ENCODE measurements at places on chromosomes 12 and 14.

GRCh38 chr14:29465095-29465494 lies 462.6 kb downstream of the PRKD1 start:
- DNase-seq = no peak

GRCh38 chr12:11756022-11756421 lies 106.5 kb downstream of the ETV6 start:
- DNase-seq = no peak

DNA sequence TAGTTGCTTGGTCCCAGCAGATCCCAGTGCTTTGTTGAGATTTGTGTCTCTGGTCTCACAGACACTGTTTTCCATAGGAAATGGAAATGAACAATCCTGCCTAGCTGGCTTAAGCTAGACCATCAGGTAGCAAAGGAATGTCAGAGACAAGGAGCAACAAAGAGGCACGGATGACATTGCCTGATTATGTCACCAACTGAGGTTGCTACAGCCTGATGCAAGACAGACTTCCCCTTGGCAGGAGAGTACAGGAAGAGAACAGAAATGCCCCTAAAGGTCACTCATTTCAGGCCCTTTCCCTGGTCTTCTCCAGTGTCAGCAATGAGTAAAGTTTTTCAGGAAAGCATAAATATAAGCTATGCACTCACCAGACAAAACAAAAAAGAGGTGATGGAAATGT lies 2.0 kb upstream of the PRB2 start:
- no peak for DNase-seq

- no peak for DNase-seq
These were observed 105.3 kb upstream of the BCAT1 start for GRCh38 chr12:25054076-25054782.

DNA sequence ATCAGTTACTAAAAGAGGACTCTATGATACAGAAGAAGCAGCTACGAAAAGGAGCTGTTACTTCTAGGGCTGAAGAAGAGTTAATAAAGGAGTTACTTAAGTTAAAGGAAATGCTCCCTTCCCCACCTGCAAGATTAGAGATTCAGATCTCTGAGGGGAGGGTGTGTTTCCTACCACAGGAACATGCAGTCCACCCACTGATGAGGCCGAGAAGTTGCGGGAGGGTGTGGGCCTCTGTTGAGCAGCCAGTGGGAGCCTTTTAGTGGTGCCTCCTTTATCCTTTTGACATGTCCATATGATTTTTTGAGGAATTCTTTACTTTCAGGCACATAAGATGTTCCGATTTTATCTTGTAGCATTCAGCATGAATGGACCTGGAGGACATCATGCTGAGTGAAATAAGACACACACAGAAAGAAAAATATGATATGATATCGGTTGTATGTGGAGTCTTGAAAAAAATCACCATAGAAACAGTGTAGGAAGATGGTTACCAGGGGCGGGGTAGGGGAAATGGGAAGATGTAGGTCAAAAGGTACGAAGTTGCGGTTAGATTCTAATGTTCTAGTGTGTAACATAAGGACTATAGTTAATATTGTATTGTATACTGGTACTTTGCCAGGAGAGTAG lies 4.4 kb upstream of the M6PR start:
- no peak for DNase-seq

DNA sequence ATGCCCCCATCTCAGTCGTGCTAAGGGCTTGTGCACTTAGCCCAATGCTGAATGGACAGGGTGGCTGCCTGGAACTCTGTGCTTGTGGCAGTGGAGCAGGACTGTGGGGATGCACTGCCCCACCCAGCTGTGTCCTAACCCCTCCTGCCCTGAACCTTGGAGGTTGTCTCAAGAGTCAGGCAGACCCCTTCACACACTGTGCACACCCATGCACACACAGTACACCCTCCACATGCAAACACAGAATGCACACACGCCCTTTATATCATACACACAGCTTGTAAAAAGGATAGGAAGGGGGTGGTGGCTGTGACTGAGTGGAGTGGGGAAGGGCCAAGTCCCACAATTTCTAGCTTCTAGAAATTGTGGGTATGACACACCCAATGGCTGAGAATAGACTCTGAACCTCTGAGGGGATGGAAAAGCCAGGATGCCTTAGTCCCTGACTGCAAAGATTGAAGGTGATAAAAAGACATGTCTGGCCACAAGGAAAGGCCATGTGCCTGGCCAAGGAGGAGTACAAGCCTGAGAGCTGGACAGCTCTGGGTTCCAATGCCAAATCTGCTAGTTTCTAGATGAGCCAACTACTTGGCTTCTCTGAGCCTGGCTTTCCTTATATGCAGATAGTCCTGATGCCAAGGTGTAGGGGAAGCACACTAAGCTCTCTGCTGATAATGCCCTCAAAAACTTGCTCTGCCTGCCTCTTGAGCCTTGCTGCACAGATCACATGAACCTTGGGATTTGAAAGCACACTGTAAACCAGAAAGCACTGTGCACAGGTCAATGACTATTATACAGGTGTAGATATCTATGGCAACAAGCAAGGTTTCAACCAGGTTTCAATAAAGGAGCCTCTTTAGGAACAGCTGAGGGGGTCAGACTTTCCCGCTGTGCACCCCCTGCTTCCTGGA lies 8.4 kb downstream of the KRT8 start:
- no peak for DNase-seq

DNA sequence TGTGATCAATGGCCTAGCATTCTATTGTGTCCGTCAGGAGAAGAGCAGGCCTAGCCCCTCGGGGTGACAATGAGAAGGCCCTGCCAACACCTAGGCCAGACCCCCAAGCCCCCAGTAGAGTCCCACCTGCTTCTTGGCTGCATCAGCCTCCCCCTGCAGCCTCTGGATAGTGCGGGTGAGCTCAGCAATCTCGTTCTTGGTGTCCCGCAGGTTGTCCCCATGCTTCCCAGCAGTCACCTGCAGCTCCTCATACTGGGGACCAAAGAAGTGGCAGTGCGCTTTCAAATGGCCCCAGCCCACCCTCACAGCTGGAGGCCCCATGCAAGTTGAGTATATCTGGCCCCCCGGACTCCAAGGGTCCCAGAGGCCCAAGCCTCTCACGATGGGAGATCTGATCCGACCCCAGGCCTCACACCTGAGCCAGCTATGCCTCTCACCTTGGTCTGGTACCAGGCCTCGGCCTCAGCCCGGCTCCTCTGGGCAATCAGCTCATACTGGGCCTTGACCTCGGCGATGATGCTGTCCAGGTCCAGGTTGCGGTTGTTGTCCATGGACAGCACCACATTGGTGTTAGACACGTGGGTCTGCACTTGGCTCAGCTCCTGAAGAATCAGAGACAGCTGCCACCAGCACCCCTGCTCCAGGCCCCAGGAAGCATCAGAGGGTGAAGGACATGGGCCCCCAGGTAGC lies 10.0 kb upstream of the KRT4 start:
- DNase-seq = no peak

- peak; percentile 50 for DNase-seq
These were observed 11.5 kb downstream of the FOXA1 start for GRCh38 chr14:37583358-37584210.

DNA sequence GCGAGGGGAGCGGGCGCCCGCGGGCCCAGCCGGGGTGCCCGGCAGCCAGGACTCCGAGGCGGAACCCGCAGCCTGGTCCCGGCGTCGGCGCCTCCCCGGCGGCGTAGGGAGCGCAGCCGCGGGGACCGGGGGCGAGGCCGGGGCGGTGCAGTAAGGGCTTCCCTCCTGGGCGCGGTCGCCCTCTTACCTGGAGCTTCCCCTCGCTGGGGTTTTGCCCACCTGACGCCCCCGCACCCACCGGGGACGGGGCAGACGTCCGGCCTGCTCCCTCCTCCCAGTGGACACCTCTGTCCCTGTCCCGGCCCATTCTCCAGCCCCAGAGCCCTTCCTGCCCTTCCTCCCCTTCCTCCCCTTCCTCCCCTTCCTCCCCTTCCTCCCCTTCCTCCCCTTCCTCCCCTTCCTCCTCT lies 413 bp upstream of the TUBA1C start:
- DNase-seq = no peak

DNA sequence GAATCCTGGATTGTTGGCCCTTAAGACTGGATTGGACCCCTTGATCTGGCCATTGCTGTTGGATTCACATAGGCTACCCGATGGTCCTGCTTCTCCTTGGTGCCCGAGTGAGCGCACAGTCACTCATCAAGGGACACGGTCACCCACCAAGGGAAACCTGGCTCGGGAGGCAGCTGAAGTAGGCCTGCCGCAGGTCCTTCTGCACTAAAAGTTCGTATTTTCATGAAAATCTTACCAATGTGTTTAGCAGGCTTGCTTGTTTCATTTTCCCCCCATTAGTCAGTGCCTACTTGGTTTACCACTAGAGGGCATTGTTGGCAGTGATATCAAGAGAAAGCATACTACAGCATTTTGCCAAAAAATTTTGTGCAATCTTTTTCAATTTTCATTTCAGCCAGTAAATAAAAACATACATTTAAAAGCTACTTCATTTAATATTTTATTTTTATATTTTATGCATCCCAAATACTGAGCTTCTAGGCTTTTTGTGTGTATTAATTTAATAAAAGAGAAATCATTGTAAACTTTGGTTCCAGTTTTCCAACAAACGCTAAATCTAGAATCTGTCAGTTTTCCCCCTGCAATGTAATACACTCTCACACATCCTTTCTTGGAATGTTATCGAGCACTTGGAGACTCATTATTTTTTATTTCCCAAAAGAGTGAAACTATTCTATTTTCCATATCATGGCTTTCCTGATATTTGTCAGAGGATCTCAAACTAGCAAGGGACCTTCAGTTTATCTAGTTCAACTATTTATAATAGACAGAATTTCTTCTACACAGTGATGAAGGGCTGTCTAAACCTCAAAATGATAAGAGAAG lies 116.7 kb downstream of the LMNTD1 start:
- DNase-seq = peak; percentile 47

GRCh38 chr14:95134304-95134933 lies 22.9 kb downstream of the DICER1 start:
- no peak for DNase-seq

DNA sequence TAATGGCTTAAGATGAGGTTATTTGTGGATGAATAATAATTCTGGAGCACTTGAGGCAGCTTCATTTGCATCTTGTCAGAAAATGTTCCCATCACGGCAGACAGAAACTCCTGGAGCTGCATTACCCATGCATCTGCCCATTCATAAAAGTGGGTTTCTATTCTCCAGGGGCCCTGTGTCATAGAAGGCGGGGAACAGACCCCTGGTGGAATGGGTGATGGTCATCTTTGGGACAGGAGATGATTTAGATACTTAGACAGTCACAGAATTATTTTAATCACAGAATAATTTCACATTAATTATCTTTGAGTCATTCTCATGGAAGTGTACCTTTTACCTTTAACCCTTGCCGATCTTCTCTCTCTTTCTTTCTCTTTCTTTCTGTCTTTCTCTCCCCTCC lies 980.7 kb upstream of the TMEM132C start:
- DNase-seq = no peak

- DNase-seq = no peak
These were observed 9.8 kb downstream of the ZNF385A start for GRCh38 chr12:54374562-54375258.

GRCh38 chr12:42539696-42540095 lies 49.9 kb downstream of the PRICKLE1 start:
- no peak for DNase-seq

- DNase-seq = no peak
These were observed 34.3 kb downstream of the GALNT9 start for GRCh38 chr12:132295101-132295526.

GRCh38 chr14:86022031-86022629 lies 492.2 kb downstream of the FLRT2 start:
- no peak for DNase-seq

- DNase-seq = no peak
These were observed 25.3 kb downstream of the HRK start for GRCh38 chr12:116855744-116856470.

GRCh38 chr14:55667801-55668200 lies 87.8 kb downstream of the KTN1 start:
- DNase-seq = no peak

- no peak for DNase-seq
These were observed 67.1 kb upstream of the SRSF5 start for GRCh38 chr14:69699748-69700303.

GRCh38 chr14:100659345-100660001 lies 67.2 kb upstream of the DLK1 start:
- DNase-seq = no peak

GRCh38 chr14:23478109-23478759 lies 8.7 kb downstream of the NGDN start:
- DNase-seq = no peak

DNA sequence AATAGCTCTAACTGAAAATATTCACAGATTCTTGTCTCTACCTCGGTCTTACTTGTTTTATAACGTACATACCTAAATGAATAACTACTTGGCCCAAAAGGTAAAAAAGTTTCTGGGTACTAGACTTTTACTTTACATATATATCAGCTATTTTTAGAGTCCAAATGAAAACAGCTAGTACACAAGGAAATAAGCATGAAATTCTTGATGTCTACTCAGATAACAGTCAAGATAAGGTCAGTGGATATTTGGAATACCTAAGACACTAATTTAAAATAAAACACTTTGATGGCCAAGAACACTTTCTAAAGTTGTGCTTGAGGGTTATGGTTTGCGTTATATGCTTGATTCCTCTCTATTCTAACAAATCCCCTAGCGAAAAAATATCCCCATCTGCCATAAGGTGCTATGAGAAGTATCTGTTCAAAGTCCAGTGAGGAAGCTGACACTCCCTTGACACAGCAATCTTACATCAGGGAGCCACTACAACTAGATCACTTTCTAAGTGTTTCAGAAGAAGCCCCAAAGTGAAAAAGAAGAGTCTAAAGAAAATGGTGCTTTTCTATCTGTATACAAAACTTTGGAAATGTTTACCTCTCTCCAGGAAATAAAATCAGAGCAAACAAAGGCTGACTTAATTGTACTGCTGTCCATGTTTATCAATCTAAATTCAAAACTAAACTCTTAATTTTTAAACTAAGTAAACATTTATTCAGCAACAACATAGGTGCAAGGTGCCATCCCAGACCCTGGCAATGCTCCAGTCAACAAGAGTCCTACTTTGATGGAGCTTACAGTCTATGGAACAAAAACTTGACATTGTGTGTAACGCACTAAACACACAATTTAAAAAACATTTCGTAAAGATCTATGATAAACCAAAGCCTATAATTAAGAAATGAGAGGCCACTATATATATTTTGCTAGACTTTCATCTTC lies 11.7 kb downstream of the PTPN21 start:
- no peak for DNase-seq

- DNase-seq = no peak
These were observed 684.3 kb downstream of the TMEM121 start for GRCh38 chr14:106210650-106211049.

DNA sequence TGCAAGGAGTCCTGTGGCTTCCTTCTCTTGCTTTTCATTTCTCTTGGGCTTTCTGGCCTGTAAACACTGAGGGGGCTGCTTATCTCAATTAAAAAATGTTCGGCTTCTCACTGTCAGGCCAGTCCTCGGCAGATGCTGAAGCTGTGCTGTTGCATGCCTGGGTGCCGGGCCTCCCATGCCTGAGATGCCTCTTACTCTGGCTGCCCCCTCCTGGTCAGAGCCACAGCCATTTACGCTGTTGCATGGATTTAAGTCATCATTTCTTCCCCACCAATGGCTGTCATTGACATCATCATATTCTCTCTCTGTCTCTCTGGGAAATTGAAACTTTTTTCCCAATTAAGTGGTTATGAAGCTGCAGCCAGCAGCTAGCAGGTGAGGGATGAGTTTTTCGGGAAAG lies 53.7 kb downstream of the FOXN4 start:
- no peak for DNase-seq

All from H9 (cell line).